Suppressor macrophage (primary cell): ENCODE measurements at places on chromosomes 11 and 22.

DNA sequence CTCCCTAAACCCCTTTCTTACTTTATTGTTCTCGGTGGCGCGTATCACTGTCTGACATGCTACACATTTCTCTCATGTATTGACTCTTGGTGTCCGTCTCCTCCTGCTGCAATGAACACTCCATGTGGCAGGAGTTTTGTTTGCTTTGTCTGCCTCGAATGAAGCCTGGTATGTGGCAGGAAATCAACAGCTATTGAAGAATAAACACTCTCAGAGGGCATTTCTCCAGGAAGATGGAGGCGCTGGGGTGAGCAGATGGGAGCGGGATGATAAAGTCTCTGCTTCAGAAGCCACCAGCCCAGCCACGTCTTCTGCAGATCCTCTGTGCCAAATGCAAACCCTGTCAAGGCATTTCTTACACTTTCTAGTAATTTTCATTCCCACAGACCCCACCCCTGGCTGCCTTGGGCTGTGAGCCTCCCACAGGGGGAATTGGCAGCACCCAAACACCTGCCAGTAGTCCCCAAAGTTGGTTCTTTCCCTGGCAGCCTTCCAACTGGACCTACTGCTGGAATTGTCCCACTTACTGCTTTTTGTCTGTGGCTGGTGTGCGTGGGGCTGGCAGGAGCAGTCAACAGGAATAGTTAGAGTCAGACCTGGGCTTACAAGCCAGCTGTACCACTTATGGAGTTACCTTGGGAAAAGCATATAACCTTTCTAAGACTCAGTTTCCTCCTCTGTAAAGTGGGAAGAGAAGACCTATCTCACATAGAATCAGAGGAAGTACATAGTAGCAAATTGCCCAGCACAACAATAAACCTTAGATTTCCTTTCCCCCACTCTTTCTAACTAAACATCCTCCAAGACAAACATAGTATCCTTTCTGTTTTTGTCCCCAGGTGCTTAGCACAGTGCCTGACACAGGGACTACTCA is 13.3 kb upstream of the IL10RA start:
- no peak for DNase-seq

GRCh38 chr11:11843211-11843621 is 1.4 kb downstream of the USP47 start:
- peak; percentile 50 for DNase-seq

- no peak for DNase-seq
These were observed 67.5 kb upstream of the MPPED2 start for GRCh38 chr11:30653606-30654005.

DNA sequence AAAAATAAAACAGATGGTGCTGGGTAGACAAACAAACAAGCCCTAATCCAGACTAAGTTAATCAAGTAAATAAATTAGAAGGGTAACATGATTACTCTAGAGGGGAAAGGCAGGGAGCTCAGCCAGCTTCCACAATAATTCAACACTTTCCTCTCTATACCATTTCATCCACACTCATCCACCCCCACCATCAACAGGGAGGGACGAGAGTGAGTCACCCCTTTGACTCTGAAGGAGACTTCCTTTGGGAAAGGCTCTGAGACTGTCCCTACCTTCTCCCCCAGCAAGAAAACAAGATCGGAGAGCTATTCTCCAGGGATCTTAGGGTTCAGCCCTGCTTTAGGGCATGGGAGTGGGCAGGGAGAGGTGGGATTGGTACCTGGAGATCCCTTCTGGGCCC is 33.1 kb downstream of the TRIM66 start:
- DNase-seq: no peak

DNA sequence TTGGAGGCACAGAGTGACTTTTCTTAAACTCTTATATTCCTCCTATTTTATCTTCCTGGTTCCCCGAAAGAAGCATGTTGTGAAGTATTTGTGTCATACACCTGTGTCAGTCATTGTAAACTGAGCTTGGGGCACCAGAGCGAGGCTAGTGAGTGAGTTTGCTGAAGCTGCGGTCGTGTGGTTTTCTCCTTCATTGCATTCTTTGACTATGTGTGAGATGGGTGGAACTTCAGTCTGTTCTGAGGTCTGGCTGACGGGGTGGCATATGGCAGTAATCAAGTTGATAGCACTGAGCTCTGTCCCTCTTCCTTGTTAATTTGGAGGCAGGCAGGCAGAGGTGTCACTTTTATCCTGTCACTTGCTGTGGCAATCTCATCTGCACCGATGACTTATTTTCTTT is 4.2 kb downstream of the VPS26B start:
- no peak for DNase-seq

GRCh38 chr22:19442166-19442565 is 5.3 kb downstream of the C22orf39 start:
- DNase-seq: no peak

DNA sequence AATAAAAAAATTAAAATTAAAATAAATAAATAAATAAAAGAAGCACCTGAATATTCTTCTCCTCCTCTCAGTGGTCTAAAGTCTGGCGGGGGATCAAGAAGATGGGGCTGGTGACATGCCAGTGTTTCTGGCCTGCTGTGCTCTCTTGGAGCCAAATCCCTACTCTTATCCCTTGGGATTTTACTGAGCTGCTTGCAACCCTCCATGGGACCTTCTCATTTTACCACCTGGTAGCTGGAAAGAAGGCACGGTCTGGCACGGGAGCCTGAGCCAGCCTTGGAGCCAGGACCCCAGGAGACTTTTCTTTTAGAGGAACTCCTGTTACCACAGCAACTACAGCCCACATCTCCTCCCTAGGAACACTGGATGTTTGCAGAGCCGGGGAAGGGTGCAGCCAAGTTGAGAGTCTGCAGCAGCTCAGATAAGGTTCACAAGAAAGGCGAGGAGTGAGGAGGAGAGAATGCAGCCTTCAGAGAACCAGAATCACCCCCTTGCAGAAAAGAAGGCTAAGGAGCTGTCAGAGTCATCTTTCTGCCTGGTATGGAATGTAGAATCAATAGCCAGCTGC is 21.4 kb downstream of the CD6 start:
- no peak for DNase-seq

GRCh38 chr22:17712441-17712840 is 61.8 kb downstream of the BID start:
- DNase-seq: no peak

DNA sequence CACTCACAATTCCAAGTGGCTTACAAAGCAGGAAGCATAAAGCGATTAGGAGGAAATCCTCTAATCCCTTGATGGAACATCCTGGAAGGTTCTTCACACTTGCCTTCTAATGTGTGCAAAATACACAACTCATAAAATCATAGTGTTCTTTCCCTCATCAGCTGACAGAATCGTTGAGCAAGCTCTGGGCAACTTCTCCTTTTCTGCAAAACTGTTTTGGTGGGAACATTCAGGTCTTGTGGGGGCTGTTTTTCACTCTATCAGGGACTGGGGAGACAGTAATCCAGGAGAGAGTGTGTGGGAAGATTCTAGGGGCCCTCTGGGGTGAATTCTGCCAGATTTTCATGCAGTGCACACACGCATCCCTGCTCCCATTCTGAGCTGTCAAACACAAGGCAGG is 53.2 kb downstream of the IRAG1 start:
- peak; percentile 57 for DNase-seq
